Left ventricle myocardium superior (tissue), 1 donor: ENCODE measurements at places on chromosomes 16 and 17. TPM values are rescaled to one million over a fixed set of nuclear protein-coding genes. Genes with fewer than 3 reads are reported as not detected.

The TMEM238L gene
- total RNA-seq, result not detected

The PRCD gene
- total RNA-seq, result 4.3 TPM

The KIF18B gene
- total RNA-seq, result 3.2 TPM

DNA sequence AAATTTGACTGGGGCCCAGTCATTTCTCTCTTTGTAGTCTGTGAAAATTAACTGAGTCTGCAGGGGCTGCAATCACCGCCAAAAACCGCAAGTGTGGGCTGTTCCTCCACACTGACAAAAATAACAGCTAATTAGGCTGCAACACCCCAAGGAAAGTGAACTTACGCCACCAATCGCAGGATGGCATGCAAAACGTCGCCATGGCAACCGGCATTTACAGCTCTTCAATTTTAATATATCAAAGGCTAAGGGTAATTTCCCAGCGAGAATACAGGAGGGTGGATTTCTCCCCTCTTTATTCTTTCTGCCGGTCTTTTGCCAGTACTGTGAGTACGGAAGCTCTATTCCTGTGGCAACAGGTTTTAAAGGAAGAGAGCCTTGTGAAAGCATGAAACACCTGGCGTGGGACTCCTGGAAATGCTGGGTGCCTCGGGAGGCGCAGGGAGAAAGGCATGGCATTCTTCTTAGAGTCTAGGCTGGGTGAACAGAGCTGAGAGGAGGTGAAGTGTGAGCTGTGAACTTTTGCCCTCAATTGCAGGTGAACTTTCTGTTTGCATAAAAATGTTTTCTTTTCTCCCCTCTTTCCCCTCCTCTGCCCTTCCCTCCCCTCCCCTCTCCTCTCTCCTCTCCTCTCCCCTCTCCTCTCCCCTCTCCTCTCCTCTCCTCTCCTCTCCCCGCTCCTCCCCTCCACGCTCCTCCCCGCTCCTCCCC is 399.7 kb downstream of the XYLT1 start:
- DNase-seq, result peak; percentile 41

DNA sequence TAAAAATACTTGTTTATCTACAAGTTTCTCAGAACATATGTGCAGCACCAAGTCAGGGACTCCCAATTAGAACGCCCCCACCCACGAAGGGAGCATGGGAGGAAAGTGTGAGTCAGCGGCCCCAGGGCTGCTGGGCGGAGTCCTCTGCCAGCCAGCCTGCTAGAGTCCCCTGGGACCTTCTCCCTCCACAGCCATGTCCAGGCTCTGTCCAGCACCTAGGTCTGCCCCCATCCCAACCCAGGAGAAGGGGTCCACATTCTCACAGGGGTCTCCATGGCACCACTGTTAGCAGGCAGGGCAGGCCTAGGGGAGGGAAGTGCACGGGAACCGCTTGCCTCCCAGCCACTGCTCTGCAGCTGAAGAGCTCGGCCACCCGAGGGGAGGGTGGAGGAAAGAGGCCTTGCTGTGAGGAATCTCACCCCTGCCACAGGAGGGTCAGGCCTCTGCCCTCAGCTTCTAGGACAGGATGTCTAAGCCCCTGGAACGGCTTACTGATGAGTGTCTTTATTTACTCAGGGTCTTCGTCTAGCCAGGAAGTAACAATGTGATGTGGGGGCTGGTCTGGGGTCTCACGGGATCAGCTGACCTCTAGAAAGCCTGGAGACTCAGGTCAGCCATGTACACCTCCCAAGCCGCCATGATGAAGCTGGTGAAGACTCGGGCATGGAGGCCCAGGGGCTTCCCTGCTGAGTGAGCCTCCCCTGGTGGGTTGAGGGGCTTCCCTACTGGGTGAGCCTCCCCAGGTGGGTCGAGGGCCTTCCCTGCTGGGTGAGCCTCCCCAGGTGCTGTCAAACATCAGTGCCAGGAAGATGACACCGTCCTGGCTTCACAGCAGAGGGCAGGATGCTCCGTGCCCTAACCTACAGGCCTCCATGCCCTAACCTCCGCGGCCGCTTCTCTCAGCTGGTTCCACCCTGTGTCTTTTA is 190.3 kb downstream of the RBFOX3 start:
- no peak for DNase-seq

GRCh38 chr17:17510456-17511292 is 14.5 kb upstream of the RASD1 start:
- peak; percentile 20 for DNase-seq

DNA sequence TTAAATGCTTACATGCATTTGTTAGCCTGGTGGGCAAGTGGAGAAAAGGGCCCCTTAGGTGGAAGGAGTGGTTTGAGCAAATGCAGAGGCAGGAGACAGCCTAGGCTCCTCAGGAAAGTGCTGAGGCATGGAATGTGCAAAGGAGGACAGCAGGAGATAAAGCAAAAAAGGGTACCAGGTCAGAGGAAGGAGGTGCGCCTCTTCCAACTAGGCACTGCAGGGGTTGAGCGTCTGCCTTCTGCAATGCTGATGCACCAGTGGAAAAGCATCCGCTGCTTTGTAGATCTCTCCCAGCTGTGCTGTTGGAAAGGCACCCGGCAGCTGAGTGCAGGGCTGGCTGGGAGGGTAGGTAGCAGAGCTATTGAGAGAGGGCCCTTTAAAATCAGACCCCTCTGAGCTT is 287.0 kb upstream of the XYLT1 start:
- no peak for DNase-seq
